ENCODE measurements at places on chromosomes 4 and X. TPM values are rescaled to one million over a fixed set of nuclear protein-coding genes. Genes with fewer than 3 reads are reported as not detected.
A peak's percentile ranks its signal among the peaks of the same experiment; 100 is the strongest.

GRCh38 chr4:98245226-98245625 lies 16.0 kb upstream of the RAP1GDS1 start:
- peaks cover 2% of the 10 kb centered on the region for H3K27me3 ChIP-seq
- H3K36me3 ChIP-seq = peaks cover 2% of the 10 kb centered on the region
- H3K27ac ChIP-seq = no peak overlapping the region
- no peak for DNase-seq
- H3K4me3 ChIP-seq = no peak overlapping the region

DNA sequence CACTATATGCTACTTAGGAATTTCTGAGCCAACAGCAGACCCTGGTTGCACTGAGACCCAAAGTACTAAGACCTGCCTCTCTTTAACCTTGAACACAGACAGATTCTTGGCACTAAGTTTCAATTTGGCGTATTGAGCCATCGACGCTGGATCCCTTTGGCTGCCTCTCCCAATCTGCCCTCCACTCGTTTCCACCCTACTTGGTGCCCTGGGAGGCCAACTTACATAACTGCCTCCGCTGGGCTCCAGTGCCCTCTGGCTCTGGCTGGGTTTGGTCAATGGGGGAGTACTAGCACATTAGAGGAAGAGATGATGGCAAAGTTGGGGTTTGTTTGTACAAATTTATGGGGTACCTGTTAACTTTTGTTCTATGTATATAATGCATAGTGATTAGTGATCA lies 63.5 kb downstream of the TMEM156 start:
- peaks cover 20% of the 10 kb centered on the region for H3K4me1 ChIP-seq
- no peaks in the 10 kb centered on the region for H3K36me3 ChIP-seq
- no peaks in the 10 kb centered on the region for H3K27me3 ChIP-seq

GRCh38 chrX:109773374-109773773 lies 40.3 kb upstream of the ACSL4 start:
- peak overlapping the region; percentile 6 for H3K27ac ChIP-seq
- H3K4me1 ChIP-seq = peaks cover 22% of the 10 kb centered on the region
- no peak for DNase-seq
- H3K36me3 ChIP-seq = peaks cover 7% of the 10 kb centered on the region
- H3K27me3 ChIP-seq = no peaks in the 10 kb centered on the region

- H3K4me3 ChIP-seq = no peak overlapping the region
- H3K27me3 ChIP-seq = no peaks in the 10 kb centered on the region
- H3K27ac ChIP-seq = no peak overlapping the region
- H3K36me3 ChIP-seq = peaks cover 4% of the 10 kb centered on the region
- H3K4me1 ChIP-seq = peaks cover 4% of the 10 kb centered on the region
Measured at GRCh38 chr4:113810906-113811305, 49.4 kb upstream of the CAMK2D start.

- no peaks in the 10 kb centered on the region for H3K27me3 ChIP-seq
- H3K27ac ChIP-seq = no peak overlapping the region
- no peak for DNase-seq
- H3K4me1 ChIP-seq = peaks cover 11% of the 10 kb centered on the region
- no peak overlapping the region for H3K4me3 ChIP-seq
- no peaks in the 10 kb centered on the region for H3K36me3 ChIP-seq
Measured at GRCh38 chr4:20074450-20074849, 177.3 kb upstream of the SLIT2 start.

GRCh38 chr4:94653095-94653649 lies 104.6 kb upstream of the BMPR1B start:
- no peak overlapping the region for H3K4me3 ChIP-seq
- H3K4me1 ChIP-seq = peaks cover 51% of the 10 kb centered on the region
- H3K27me3 ChIP-seq = no peaks in the 10 kb centered on the region
- no peak overlapping the region for H3K27ac ChIP-seq
- peaks cover 27% of the 10 kb centered on the region for H3K36me3 ChIP-seq

DNA sequence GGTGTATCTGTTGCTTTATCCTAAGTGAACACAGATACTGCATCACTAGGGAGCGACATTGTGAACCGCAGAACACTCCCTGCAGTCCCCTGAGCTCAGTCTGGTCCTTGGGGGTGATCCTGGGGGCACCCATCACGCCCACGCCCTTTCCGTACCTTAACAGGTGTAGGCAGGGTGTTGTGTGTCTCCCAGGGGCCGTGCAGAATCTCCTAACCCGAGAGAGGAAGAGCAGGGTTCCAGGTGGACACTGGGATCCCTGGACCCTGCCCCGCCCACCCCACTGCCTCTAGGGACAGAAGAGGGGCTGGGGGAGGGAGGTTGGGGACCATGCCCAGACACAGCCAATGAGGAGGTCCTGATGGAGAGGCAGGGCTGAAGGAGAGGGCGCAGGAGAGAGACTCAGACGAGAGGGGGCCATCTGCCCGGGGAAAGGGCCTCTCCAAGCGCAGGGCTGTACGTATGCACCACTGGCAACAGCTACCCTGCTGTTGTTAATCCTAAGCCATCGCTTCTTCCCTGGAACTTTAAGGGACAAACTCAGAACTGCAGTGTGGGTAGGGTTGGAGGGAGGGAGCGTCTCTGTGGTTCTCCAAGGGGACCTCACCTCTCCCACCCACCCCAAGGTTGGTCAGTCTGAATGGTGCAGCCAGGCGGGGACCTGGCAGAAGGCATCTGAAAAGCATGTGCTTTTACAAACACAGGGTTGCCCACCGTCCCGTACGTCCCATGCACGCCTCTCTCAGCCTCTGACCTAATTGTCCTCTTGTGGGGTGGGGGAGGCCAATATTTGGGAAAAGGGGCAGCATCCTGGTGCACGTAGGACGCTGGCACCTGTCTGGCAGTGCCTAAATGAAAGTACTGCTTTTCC lies 2.5 kb downstream of the P2RY8 start:
- DNase-seq = peak; percentile 51
- no peaks in the 10 kb centered on the region for H3K27me3 ChIP-seq
- H3K4me1 ChIP-seq = peaks cover 6% of the 10 kb centered on the region
- H3K27ac ChIP-seq = no peak overlapping the region

DNA sequence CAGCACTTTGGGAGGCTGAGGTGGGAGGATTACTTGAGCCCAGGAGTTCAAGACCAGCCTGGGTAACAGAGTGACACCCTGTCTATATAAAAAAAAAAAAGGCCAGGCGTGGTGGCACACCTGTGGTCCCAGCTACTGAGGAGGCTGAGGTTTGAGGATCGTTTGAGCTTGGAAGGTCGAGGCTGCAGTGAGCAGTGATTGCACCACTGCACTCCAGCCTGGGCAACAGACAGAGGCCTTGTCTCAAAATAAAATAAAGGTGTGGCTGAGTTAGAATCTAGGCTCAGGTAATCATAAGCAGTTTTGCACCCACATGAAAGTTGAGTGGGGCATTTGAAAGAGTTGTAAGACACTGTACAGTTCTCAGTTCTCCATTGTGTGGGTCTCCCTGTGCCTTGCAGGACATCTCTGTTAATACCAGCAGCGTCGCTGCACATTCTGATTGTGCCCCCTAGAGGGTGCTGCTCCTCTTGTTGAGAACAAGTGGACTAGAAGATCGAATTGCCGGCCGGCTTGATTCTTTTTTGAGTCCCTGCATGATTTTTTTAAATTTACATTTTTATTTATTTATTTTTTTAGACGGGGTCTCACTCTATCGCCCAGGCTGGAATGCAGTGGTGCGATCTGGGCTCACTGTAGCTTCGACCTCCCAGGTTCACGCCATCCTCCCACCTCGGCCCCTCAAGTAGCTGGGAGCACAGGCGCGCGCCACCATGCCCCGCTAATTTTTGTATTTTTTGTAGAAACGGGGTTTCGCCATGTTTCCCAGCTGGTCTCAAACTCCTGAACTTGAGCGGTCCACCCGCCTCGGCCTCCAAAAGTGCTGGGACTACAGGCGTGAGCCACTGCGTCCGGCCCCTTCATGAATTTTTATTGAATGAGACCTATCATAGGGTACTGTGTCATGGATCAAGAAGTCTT lies 73.6 kb upstream of the RBMX start:
- H3K4me3 ChIP-seq = no peak overlapping the region
- no peaks in the 10 kb centered on the region for H3K27me3 ChIP-seq
- no peaks in the 10 kb centered on the region for H3K36me3 ChIP-seq
- no peaks in the 10 kb centered on the region for H3K4me1 ChIP-seq
- no peak for DNase-seq

GRCh38 chr4:112511093-112511802 lies 4.7 kb downstream of the NEUROG2 start:
- H3K27ac ChIP-seq = no peak overlapping the region
- H3K27me3 ChIP-seq = peaks cover 80% of the 10 kb centered on the region
- peaks cover 42% of the 10 kb centered on the region for H3K4me1 ChIP-seq
- H3K4me3 ChIP-seq = peak overlapping the region; percentile 49

DNA sequence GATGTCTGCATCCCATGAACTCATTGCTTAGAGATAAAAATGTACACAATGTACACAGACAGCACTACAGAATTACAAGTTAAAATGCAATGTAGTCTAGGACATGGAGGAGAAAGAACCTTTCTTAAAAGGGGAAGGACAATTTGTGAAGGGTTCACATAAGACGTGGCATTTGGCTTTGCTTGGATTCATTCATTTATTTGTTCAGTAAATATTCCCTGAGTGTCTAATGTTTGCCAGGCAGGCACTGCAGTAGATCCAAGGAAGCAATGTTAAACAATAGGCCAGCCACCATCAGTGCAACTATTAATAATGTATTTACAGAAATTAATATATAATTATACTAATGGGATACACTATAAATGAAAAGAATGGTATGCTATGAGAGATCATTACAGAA lies 94.4 kb downstream of the GRIA2 start:
- DNase-seq = no peak
- H3K27ac ChIP-seq = no peak overlapping the region
- peaks cover 2% of the 10 kb centered on the region for H3K4me1 ChIP-seq
- H3K36me3 ChIP-seq = no peaks in the 10 kb centered on the region

DNA sequence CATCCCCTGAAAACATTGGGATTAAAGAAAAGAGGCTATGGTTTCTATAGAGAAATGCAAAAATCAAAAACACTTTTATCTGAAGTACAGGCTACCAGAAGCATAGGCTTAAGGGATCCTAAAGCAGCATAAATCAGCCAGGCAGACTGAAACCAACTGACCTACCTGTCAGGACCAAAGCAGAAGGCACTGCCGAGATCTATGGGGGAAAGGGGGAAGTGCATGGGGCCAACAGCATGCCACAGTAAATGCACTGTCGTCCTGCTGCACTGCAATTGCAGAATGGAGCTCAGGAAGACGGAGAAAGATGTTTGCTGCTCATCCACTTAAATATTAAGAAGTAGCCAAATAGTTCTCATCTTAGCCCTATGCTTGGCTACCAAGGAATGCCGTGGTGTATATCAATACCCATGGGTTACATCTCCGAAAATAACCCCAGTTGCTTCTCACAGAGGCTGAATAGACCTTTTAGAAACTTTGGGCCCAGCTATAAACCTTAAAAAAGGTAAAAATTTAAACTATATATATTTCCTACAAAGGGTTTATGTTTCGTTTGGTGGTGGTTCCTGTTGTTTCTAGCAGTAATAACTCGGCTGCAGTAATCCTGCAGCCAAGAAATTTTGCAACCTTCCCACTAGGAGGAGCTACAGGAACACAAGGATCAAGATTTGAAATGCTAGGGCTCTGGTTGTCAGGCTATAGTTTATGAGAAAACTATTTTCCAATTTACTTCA lies 312.2 kb upstream of the DIAPH2 start:
- DNase-seq = no peak
- no peak overlapping the region for H3K4me3 ChIP-seq
- H3K27ac ChIP-seq = no peak overlapping the region
- H3K27me3 ChIP-seq = peaks cover 11% of the 10 kb centered on the region

GRCh38 chr4:85520765-85521749 lies 46.1 kb downstream of the ARHGAP24 start:
- H3K4me1 ChIP-seq = no peaks in the 10 kb centered on the region
- DNase-seq = no peak
- no peak overlapping the region for H3K27ac ChIP-seq
- no peaks in the 10 kb centered on the region for H3K36me3 ChIP-seq
- no peak overlapping the region for H3K4me3 ChIP-seq

- no peaks in the 10 kb centered on the region for H3K36me3 ChIP-seq
- no peak for DNase-seq
- no peaks in the 10 kb centered on the region for H3K27me3 ChIP-seq
- peaks cover 24% of the 10 kb centered on the region for H3K4me1 ChIP-seq
- H3K27ac ChIP-seq = peak overlapping the region; percentile 54
Measured at GRCh38 chr4:125520258-125520990, 205.7 kb downstream of the FAT4 start.

DNA sequence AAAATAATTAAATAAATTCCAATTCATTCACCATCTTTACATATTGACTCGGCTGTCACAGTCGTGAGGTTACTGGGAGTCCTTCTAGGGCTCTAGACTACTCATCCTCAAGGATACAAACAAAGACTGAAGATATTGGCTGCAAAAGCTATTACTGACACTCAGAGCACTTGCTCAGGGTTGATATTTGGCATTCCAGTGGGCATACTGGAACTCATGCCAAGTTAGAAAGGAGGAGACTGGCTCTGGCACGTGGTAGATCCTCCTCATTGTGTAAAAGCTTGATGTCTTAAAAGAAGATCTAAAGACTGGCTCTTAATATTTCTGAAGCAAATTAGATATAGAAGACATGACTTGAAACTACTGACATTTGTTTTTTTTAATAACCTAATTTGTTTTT lies 172.7 kb downstream of the GPM6A start:
- no peaks in the 10 kb centered on the region for H3K4me1 ChIP-seq
- H3K27ac ChIP-seq = no peak overlapping the region
- DNase-seq = no peak
- H3K36me3 ChIP-seq = no peaks in the 10 kb centered on the region
- H3K27me3 ChIP-seq = peaks cover 6% of the 10 kb centered on the region

DNA sequence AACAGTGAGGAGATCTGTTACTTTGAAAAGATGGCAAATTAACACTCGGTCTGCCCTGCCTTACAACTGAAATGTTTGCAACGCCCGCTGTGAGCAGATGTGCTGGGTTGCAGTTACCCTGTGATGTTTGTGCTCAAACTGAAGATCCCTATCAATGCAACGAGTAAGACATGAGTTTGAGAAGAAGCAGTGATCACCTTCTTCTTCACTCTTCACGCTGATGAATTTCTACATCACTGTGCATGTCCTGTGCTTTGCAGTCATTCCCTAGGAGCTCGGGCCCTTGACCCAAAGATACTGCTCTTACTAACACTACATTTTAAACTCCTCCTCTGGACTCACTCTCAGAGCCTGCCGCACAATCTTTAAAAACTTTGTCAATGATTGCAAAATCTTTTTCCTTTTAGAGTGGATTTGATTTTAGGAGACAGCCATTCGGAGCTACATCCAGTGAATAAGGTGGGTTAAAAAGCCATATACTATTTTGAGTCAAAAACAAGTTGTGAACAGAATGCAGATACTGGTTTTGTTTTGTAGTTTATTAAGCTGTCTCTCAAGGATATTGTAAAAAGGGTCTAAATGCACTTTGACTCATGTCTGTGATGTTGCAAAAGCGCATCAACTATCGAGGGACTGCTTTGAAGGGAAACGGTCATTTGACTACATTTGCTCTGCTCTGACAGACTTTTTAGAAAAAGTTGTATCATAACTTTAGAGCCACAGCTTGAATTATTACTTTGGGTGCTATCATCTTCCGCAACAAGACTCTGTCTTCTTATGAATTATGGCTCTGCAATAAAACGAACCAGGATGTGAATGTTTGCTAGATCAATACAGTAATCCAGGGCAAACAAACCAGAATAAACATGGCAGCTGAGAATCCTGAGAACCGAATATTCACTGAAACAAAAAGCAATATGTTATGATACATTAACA lies 5.7 kb upstream of the RHOH start:
- peaks cover 13% of the 10 kb centered on the region for H3K4me1 ChIP-seq
- H3K27ac ChIP-seq = no peak overlapping the region
- no peak overlapping the region for H3K4me3 ChIP-seq

CXCL8 gene
- 0.27 TPM for total RNA-seq

GASK1B gene
- 37.6 TPM for total RNA-seq

SLC10A4 gene
- 0.18 TPM for total RNA-seq

JAKMIP1 gene
- 0.10 TPM for total RNA-seq

All from chondrocyte (in vitro differentiated cells).